ENCODE measurements at places on chromosomes 3 and 15.

GRCh38 chr3:127405010-127405598 lies 117.3 kb upstream of the PRR20G start:
- no peak overlapping the region for H3K4me3 ChIP-seq
- H3K27ac ChIP-seq, result no peak overlapping the region
- DNase-seq, result no peak
- H3K4me1 ChIP-seq, result no peaks in the 10 kb centered on the region

GRCh38 chr3:150300852-150301517 lies 107.1 kb upstream of the TSC22D2 start:
- H3K4me1 ChIP-seq, result no peaks in the 10 kb centered on the region
- no peaks in the 10 kb centered on the region for H3K27me3 ChIP-seq
- H3K36me3 ChIP-seq, result no peaks in the 10 kb centered on the region
- no peak overlapping the region for H3K4me3 ChIP-seq
- DNase-seq, result no peak

DNA sequence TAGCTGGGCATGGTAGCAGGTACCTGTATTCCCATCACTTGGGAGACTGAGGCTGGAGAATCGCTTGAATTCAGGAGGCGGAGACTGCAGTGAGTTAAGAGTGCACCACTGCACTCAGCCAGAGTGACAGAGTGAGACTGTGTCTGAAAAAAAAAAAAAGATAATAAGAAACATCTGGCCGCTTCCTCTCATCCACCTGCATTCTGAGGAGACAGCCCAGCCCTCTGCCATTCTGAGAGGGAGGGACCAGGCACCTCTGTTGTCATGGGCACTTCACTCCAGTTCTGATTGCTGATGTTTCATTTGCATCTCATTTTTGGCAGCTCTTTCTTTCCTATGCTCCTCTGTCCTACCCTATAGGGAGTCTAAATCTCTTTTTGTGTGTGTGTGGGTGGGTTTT lies 36.4 kb upstream of the GSK3B start:
- H3K27me3 ChIP-seq, result no peaks in the 10 kb centered on the region
- H3K36me3 ChIP-seq, result no peaks in the 10 kb centered on the region
- DNase-seq, result no peak
- no peak overlapping the region for H3K4me3 ChIP-seq
- H3K4me1 ChIP-seq, result no peaks in the 10 kb centered on the region

- H3K4me3 ChIP-seq, result no peak overlapping the region
- H3K36me3 ChIP-seq, result no peaks in the 10 kb centered on the region
- H3K4me1 ChIP-seq, result no peaks in the 10 kb centered on the region
- H3K27ac ChIP-seq, result peak overlapping the region; percentile 2
- peak; percentile 62 for DNase-seq
These were observed 14.5 kb upstream of the ONECUT1 start for GRCh38 chr15:52804526-52805081.

GRCh38 chr3:123068601-123069381 lies 2.0 kb downstream of the PDIA5 start:
- H3K27me3 ChIP-seq, result no peaks in the 10 kb centered on the region
- H3K4me3 ChIP-seq, result peak overlapping the region; percentile 51
- H3K36me3 ChIP-seq, result no peaks in the 10 kb centered on the region
- DNase-seq, result no peak

GRCh38 chr3:45896956-45897355 lies 10.6 kb downstream of the CCR9 start:
- no peak overlapping the region for H3K4me3 ChIP-seq
- no peak overlapping the region for H3K27ac ChIP-seq
- H3K36me3 ChIP-seq, result no peaks in the 10 kb centered on the region
- H3K4me1 ChIP-seq, result no peaks in the 10 kb centered on the region
- H3K27me3 ChIP-seq, result no peaks in the 10 kb centered on the region

- DNase-seq, result no peak
- H3K27me3 ChIP-seq, result no peaks in the 10 kb centered on the region
These were observed 374.5 kb downstream of the IL20RB start for GRCh38 chr3:137332297-137332696.

- H3K4me3 ChIP-seq, result no peak overlapping the region
- H3K4me1 ChIP-seq, result no peaks in the 10 kb centered on the region
- H3K36me3 ChIP-seq, result no peaks in the 10 kb centered on the region
- H3K27ac ChIP-seq, result no peak overlapping the region
- DNase-seq, result peak; percentile 28
- H3K27me3 ChIP-seq, result no peaks in the 10 kb centered on the region
These were observed 43.7 kb downstream of the MECOM start for GRCh38 chr3:169619793-169620192.

DNA sequence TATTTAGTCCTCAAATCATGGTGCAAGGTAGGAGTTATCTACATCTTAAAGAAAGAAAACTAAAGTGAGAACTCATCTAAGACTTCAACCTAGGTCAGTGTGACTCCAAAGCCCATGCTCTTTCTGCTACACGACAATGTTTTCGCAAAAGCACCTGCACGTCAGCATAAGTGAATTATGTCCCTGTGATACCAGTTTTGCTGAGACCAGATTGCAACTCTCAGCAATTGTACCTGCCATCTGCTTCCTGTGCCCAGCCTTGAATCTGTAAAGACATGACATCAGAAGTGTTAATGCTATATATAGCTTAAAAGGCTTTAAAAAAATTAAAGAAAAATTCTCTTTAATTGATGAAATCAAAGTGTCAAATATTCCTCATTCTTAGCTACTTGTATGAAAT lies 43.4 kb downstream of the RETNLB start:
- no peaks in the 10 kb centered on the region for H3K36me3 ChIP-seq
- H3K27me3 ChIP-seq, result no peaks in the 10 kb centered on the region
- H3K27ac ChIP-seq, result no peak overlapping the region
- no peaks in the 10 kb centered on the region for H3K4me1 ChIP-seq

- H3K27me3 ChIP-seq, result no peaks in the 10 kb centered on the region
- H3K4me1 ChIP-seq, result no peaks in the 10 kb centered on the region
- H3K27ac ChIP-seq, result no peak overlapping the region
- DNase-seq, result peak; percentile 63
- H3K4me3 ChIP-seq, result no peak overlapping the region
These were observed 33.1 kb downstream of the TXNRD3 start for GRCh38 chr3:126621627-126622345.

GRCh38 chr15:70670680-70671079 lies 92.7 kb downstream of the UACA start:
- H3K36me3 ChIP-seq, result no peaks in the 10 kb centered on the region
- H3K27me3 ChIP-seq, result no peaks in the 10 kb centered on the region
- no peak for DNase-seq
- H3K4me1 ChIP-seq, result no peaks in the 10 kb centered on the region
- H3K4me3 ChIP-seq, result no peak overlapping the region

GRCh38 chr3:126571078-126571477 lies 12.3 kb upstream of the C3orf22 start:
- no peaks in the 10 kb centered on the region for H3K4me1 ChIP-seq
- no peaks in the 10 kb centered on the region for H3K27me3 ChIP-seq
- H3K4me3 ChIP-seq, result no peak overlapping the region
- no peak for DNase-seq
- H3K27ac ChIP-seq, result no peak overlapping the region
- H3K36me3 ChIP-seq, result no peaks in the 10 kb centered on the region

DNA sequence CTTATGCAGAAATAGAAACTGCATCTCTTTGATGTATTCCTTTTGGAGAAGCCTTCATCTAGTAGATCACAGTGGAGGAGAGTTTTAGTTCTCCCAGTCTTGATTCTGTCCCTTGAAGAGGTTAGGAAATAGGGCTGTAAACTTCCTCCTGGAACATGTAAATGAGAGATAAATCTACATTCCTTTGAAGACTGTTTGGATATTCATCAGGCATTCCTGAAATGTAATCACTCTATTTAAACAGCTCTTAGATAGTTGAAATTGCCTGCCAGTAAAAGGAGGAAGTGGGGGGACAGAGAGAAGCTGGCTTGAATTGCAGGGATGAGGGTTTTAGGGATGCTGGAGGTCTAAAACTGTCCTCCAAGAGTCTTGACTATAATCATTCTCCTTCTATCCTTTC lies 254.3 kb upstream of the LRRC3B start:
- no peak overlapping the region for H3K4me3 ChIP-seq
- peaks cover 2% of the 10 kb centered on the region for H3K4me1 ChIP-seq
- no peaks in the 10 kb centered on the region for H3K27me3 ChIP-seq
- DNase-seq, result peak; percentile 84
- H3K36me3 ChIP-seq, result no peaks in the 10 kb centered on the region

GRCh38 chr15:70014860-70015490 lies 82.7 kb downstream of the TLE3 start:
- H3K4me3 ChIP-seq, result no peak overlapping the region
- H3K36me3 ChIP-seq, result no peaks in the 10 kb centered on the region
- DNase-seq, result peak; percentile 85
- H3K27ac ChIP-seq, result no peak overlapping the region
- H3K27me3 ChIP-seq, result no peaks in the 10 kb centered on the region
